NCI-H1105 treated with DMSO at 0.1 percent for 48 hours (cell line): ENCODE measurements at places on chromosomes 7 and 10.

DNA sequence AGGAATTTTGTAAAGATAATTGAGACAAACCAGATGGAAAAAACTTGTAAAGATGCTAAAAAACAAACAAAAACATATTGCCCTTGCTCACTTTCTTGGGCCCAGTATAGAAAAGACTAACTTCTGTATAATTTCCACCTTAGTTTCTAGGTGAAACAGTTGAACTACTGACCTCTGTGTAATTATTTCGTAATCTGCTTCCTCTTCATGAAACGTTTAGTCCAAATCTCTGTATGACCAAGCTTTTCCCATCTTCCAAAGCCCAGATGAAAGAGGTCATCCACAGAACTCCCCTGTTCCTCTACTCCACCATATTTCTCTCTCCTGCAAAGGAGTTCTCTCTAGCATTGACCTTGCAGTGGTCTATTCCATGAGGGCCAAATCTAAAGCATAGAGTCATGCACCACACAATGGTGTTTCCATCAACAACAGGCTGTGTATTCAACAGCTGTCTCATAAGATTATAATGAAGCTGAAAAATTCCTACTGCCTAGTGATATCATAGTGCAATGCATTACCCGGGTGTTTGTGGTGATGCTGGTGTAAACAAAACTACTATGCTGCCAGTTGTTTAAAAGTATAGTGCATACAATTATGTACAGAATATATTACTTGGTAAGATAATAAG lies 647.6 kb downstream of the TNS3 start:
- no peak for DNase-seq

GRCh38 chr10:71873582-71874211 lies 22.6 kb upstream of the PSAP start:
- no peak for DNase-seq

DNA sequence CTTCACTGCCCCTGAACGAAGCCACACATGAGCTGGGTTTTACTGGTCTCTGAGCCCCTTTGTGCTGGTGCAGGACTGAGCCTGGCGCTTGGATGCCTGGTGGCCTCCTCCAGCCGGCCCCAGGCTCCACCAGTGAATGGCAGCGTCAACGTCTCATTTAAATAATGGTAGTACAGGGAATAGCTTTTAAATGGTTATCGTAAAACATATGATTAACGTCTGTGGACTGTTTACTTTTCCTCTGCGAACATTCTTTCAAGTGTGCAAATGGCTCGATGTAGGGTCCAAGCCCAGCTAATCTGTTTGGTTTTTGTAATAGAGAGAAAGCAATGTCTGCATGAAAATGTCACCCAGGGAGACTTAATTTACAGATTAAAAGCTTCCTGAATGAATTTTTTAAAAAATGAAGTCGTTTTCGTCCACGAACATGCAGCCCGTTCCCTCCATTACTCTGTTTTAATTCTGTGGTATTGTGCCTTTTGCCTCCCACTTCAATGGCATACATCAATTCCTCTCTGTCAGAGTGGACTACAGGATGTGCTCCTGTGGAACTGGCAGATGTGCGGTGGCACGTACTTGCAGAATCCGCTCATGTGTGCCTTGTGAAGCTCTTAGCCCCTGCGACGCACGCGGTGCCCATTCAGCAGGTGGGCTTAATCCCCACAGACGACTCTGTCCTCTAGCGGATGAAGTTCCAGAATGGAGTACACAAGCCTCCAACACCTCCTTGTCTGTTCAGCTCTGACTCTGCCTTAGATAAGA lies 192.7 kb downstream of the TCF7L2 start:
- peak; percentile 62 for DNase-seq

- DNase-seq, result no peak
Observed at GRCh38 chr10:21687266-21688008, 153.4 kb downstream of the MLLT10 start.

DNA sequence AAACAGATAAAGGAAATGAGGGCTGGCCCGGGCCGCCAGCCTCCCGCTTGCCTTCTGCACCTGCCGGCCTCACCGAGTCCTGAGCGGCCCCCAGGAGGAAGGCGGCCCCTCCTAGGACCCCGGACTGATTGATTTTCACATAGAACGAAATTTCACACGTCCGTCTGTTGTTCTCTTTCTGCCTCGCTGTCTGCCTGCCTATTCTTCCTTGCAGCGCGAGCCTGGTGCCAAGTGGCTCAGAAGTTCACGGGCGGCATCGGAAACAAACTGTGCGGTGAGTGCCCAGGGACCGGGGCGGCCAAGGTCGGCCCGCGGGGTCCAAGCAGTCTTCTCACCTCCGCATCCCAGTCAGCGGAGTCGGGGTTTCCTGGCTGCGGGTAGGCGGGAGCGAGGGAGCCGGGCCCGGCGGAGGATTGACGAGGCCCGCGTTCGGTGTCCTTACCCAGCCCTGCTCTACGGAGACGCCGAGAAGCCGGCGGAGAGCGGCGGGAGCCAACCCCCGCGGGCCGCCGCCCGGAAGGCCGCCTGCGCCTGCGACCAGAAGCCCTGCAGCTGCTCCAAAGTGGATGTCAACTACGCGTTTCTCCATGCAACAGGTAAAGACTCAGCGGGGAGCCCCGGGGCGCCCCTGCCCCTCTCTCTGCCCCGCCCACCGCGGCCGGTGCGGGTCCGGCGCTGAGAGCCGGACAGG lies 967 bp downstream of the GAD2 start:
- peak; percentile 49 for DNase-seq

DNA sequence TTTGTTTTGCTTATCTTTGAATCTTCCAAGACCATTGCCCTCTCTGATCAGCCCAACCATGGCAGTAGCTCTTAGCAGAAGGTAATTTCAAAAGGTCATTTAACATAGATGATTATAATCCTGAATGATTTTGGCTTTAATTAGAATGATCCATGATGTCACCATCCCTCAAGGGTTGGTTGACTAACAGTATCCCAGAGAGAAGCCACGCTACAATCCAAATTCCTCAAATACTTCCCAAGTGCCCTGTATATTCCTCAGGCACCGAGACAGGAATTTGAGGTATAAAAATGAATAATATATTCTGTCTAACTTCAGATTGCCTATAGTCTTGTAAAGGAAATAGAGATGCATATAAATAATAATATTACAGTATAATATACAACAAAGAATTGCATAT lies 42.1 kb upstream of the TMEM196 start:
- DNase-seq, result no peak

GRCh38 chr7:64946772-64947171 lies 43.7 kb downstream of the ZNF273 start:
- DNase-seq, result peak; percentile 30

DNA sequence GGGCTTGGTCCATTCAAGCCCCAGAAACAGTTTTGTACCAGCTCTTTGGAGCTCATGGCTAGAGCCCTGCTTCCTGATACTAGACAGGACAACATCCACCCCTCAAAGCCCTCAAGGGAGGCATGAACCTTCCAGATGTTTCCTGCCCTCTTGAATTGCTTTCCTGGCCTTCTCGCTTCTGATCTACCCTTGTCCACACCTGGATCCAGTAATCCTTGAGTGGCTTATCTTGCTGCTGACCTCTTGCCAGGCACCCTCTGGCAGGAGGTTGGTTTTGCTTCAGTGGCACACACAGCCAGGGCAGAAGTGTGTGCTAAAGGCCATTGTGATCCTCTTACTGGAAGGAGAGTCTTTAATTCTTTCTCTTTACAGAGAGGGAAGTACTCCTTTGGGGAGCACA lies 495.8 kb downstream of the PLXNA4 start:
- no peak for DNase-seq

DNA sequence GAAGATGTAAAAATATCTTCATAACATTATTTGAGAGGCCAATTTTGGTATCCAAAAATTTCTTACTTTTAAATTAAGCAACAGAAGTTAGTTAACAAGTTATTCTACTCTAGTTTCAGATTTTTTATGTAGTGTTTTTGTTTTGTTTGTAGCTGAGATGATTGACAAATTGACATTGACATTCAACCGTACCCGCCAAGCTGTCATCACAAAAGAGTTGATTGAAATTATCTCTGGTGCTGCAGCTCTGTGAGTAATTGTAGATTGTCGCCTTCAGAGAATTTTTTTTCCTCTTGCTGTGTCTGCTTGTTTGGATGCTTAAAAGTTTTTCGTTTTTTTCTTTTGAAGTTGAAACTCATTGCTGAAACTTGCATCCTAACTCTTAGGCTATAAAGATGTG lies 14.6 kb downstream of the ATP5F1C start:
- no peak for DNase-seq

DNA sequence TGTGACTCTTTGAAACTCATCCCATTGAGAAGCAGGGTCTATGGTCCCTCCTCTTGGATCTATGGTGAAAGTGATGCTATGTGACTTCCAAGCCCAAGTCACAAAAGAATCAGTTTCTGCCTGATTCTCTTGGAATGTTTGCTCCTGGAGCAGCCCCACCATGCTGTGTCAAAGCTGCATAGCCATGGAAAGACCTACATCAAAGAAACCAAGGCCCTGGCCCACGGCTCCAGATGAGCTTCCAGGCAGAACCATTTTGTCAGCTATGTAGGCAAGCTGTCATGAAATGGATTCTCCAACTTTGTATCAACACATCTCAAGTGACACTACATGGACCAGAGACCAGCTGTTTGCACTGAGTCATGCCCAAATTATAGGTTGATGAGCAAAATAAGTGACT lies 77.0 kb downstream of the AASS start:
- no peak for DNase-seq

GRCh38 chr10:126422567-126422966 lies 34.3 kb upstream of the ADAM12 start:
- DNase-seq, result no peak

GRCh38 chr7:73967832-73968290 lies 60.1 kb upstream of the ELN start:
- no peak for DNase-seq

DNA sequence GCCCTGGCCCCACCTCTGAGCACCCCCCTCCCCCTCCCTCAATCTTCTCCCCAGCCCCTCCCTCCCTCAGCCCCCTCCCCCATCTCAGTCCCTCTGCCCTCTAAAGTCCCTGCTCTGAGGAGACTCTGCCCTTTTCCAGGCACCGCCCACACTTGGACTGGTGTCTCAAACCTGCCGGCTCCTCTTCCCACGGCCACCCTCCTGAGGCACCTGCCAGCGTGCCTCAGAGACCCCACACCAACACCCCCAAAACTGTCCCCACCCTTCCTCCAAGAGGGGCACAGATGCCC lies 34.6 kb upstream of the HSPB1 start:
- DNase-seq, result no peak

- DNase-seq, result no peak
Observed at GRCh38 chr10:31896968-31897384, 31.7 kb downstream of the ARHGAP12 start.

- DNase-seq, result peak; percentile 67
Observed at GRCh38 chr10:96720422-96721206, at the start of gene PIK3AP1. Gene PIK3AP1, minus strand, starts transcription at chr10:96720514. Its CDS starts 120 bp downstream, at chr10:96720394.

DNA sequence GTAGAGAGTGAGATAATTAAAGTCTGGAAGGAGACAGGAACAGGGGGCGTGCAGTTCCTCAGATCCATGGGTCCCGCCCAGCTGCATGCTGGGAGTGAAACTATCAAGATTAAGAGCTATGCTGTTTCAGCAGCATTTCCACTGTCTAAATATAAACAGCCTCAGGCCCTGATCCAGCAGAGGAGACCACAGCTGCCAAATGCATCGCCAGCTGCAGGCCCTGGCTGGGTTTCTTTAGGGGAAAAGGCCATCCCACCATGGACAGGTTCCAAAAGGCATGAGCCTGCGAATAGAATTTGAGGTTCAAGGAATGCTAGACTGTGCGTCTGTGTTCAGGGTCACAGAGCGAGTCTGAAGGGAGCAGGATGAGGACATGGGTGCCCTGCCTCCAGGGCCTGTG lies 411.4 kb downstream of the PAXIP1 start:
- peak; percentile 56 for DNase-seq

- DNase-seq, result no peak
Observed at GRCh38 chr10:48457949-48458661, 146.8 kb downstream of the ARHGAP22 start.

DNA sequence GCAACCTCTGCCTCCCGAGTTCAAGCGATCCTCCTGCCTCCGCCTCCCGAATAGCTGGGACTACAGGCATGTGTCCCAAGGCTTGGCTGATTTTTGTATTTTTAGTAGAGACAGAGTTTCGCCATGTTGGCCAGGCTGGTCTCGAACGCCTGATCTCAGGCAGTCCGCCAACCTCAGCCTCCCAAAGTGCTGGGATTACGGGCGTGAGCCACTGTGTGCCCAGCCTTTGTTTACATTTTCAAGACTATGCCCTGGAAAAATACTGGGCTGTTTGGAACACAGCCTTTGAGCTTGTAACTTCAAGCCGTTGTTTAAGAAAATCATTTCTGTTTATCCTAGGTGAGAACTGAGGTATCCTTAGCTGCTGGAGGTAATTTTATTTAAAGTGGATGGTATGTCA lies 1.9 kb downstream of the ZKSCAN1 start:
- no peak for DNase-seq

DNA sequence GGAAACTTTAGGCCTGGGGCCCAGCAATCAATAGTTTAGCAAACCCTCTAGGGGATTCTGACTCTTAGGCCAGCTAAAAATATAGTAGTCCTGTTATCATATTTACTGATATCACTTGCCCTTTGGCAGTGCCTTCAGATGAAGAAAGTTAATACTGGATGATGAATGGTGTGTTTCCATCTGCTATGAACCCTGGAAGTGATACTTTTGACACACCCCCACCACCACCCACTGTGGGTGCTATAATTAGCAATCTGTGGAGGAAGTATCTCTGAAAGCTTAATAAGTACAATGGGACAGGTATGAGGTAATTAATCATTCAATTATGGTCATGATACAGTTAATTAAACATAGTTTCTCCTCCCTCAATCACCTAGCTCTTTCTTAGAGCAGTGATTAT lies 90.4 kb upstream of the LRRTM3 start:
- DNase-seq, result no peak

DNA sequence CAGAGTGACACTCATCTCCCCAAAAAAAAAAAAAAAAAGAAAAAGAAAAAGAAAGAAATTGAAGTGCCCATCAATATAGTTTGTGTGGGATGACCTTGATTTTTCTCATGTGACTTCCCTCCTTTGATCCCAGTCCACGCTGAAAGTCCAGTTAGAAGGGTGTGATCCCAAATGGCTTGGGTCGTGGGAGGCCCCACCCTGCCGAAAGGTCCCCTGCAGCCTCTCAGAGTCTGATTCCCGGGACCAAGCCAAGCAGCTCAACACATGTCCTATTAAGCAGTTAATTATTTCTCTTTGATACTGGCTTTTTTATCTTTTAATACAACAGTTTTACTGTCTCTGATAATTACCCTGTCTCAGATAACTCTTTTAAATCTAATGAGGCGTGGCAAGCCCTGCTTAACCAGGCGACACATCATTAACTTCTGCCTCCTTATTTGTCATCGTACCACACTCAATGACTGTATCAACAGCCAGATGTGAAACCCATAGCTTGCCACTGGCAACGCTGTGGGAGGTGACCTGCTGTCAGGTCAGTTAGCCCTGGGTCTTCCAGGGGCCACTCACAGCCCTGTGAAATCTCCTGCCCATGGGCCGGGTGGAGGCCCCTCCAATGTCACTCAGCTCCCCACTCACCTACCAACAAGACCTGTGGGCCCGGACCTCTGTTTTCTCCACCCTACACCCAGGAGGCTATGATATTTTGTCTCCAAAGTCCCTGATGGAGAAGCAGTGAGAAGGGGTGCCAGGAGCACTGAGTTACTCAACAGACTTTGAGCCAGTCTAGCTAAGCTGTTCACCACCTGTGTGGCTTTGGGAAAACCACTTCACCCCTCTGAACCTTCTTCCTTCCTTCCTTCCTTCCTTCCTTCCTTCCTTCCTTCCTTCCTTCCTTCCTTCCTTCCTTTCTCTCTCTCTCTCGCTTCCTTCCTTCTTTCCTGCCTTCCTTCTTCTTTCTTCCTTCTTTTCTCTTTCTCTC lies 110.0 kb upstream of the SFMBT2 start:
- no peak for DNase-seq

- no peak for DNase-seq
Observed at GRCh38 chr10:105017691-105018090, 376.6 kb downstream of the SORCS3 start.
